ENCODE measurements at places on chromosomes 3 and 15.

GRCh38 chr3:50245831-50246516 lies 10.0 kb downstream of the GNAI2 start:
- H3K27me3 ChIP-seq, result no peaks in the 10 kb centered on the region
- DNase-seq, result peak; percentile 95
- peaks cover 88% of the 10 kb centered on the region for H3K4me1 ChIP-seq
- peaks cover 25% of the 10 kb centered on the region for H3K36me3 ChIP-seq
- H3K27ac ChIP-seq, result peak overlapping the region; percentile 94

DNA sequence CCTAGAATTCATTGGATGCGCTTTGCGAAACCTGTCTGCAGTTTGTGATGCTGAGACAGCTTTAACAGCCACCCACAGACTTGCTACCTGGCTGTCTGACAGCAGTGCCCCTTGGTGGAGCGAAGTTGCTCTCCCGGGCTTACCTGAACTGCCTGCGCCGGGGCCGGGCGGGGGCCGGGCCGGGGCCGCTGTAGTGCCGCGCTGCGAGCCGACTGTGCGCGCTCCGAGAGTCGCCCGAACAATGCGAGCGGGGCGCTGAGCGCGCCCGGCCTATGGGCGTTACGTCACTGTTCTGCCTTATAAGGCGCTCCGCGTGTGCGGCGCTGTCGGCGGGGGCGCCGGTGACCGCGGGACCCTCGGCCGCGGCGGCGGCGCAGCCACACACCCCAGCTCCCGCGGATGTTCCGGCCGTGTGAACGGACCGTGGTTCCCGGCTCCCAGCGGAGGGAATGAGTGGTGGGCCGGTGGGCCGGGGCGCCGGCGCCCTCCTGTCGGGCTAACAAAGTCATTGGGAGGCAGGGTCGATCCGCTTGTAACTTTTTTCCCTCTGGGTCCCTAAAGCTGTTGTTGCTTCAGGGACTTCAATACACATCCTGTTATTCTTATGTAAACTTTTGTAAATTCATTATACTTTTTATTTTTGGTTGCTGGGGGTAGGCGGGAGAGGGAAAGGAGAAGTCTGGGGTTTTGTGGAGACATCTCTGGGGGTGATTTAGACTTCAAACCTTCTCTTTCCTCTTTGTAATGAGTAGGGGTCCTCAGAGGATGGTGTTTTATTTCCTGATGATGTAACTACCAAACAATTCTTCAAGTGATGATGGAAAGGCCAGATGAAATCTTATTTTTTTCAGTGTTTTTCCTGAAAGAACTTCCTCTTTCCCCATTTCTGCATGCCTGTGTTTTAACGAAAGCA lies 58.5 kb downstream of the CMSS1 start:
- H3K27me3 ChIP-seq, result no peaks in the 10 kb centered on the region
- peak overlapping the region; percentile 81 for H3K4me3 ChIP-seq
- peaks cover 26% of the 10 kb centered on the region for H3K4me1 ChIP-seq
- H3K36me3 ChIP-seq, result no peaks in the 10 kb centered on the region

DNA sequence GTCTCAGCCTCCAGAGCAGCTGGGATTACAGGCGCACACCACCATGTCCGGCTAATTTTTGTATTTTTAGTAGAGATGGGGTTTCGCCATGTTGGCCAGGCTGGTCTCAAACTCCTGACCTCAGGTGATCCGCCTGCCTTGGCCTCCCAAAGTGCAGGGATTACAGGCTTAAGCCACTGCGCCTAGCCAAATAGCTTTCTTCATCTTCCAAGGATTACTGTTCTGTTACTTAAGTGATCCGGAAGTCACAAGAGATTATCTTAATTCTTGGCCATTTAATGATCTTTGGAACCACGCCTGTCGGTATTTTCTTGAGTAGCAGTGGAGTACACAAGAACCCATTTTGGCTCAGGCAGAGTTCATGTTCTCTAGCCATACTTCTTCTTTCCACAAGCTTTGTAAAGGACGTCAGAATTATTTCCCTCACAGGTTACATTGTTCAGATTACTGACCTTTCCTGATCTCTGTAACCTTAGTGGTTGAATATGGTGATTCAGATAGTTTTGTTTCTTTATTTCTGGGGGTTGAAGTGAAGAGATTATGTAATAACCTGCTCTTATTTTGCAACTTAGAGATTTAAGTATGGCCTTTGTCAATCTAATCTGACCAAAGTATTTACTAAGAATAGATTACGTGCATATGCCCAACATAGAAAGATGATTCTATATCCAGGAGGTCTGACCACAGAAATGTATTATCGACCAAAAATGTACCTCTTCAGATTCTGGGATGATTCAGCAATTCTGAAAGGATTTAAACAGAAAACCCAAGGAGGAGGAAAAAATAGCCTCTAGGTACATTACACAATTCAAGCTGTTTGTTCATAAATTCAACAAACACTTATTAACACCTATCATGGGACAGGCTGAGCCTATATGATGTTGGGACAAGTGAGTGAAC lies 132.2 kb downstream of the GREM1 start:
- H3K4me1 ChIP-seq, result no peaks in the 10 kb centered on the region
- no peak overlapping the region for H3K4me3 ChIP-seq
- no peaks in the 10 kb centered on the region for H3K36me3 ChIP-seq
- DNase-seq, result no peak
- H3K27me3 ChIP-seq, result peaks cover 4% of the 10 kb centered on the region
- no peak overlapping the region for H3K27ac ChIP-seq

DNA sequence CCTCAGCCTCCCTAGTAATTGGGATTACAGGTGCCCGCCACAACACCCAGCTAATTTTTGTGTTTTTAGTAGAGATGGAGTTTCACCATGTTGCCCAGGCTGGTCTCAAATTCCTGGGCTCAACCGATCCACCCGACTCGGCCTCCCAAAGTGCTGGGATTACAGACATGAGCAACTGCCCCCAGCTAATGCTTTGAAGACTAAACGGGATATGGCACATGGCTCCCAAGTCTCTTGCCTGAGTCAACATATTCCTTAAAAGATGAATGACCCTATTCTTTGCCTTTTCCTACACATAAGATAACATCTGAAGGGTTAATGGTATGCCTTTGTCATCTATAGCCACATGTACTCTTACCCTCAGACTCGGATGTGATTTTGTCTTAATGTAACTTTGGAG lies 38.4 kb upstream of the NEDD4 start:
- H3K4me3 ChIP-seq, result no peak overlapping the region
- no peaks in the 10 kb centered on the region for H3K36me3 ChIP-seq

- H3K4me1 ChIP-seq, result no peaks in the 10 kb centered on the region
- DNase-seq, result no peak
- H3K4me3 ChIP-seq, result no peak overlapping the region
- H3K27ac ChIP-seq, result no peak overlapping the region
Observed at GRCh38 chr3:172198428-172198827, 159.1 kb downstream of the FNDC3B start.

All from activated B cell treated with CpG ODN at 0.5 μM for 24 hours (primary cell).